ENCODE measurements at places on chromosomes 4 and X.
A peak's percentile ranks its signal among the peaks of the same experiment; 100 is the strongest.

DNA sequence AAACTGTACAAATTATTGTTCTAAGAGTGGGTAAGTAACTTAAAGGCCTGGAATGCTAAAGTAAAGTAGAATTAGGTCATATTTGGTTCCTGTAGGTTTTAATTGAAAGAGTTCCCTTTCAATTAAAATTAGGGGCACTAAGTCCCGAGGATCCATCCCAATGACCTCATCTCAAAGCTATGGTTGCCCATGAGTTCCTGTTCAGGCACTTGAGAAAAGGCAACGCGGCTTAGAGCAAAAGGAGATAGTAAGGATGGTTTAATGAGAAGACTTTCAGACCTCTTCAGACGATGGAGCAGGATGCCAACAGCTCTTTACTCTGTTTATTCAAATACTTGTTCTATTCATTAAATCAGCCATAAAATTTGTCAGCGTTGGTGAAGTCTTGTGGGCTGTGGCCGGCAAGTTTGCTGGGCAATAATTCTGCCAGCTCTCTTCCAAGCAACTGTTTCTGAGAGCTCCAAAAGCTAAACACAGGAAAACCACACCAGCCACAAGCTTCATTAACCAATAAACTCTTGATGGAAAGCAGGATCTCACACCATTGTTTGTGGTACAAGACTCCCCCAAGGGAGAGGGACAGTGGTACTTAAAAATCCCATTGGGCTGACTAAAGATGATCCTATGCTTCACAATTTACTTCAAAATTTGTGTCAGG is 167.4 kb downstream of the COL4A6 start:
- peak; percentile 2 for DNase-seq

GRCh38 chr4:146472404-146472803 is 49.3 kb downstream of the SLC10A7 start:
- DNase-seq, result peak; percentile 17

- no peak for DNase-seq
Measured at GRCh38 chrX:17750436-17750835, 13.1 kb downstream of the SCML1 start.

DNA sequence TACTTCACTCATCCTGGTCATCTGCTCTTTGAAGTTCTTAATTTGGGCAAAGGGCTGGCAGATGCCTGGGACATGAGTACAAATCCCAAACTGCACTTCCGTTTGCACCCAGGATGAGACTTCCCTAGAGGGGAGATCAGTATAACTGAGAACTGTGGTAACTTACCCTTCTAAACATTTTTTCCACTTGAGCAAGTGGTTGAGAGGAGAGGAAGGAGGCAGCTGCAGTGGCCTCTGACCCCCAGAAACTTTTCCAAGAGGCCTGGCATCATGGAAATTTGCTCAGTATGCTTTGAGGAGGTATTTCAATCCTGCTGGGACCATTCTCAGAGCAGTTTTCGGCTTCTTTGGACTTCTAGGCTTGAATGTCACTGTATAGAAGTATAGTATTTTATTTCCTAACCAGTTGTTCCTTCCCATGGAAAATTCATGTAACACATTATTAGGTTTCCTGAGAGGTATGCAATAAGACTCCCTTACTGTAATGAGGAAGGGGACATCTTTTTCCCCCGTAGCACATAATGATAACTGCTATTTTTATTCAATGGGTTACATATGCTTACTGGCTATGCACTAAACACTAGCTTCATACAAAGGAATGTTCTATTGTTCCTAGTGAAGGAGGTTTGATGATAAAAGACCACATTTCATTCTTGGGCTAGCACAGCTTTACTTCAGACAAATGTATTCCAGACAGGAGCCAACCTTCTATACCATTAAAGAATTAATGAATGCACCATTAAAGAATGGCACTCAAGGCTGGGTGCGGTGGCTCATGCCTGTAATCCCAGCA is 129.3 kb downstream of the SHROOM3 start:
- no peak for DNase-seq

DNA sequence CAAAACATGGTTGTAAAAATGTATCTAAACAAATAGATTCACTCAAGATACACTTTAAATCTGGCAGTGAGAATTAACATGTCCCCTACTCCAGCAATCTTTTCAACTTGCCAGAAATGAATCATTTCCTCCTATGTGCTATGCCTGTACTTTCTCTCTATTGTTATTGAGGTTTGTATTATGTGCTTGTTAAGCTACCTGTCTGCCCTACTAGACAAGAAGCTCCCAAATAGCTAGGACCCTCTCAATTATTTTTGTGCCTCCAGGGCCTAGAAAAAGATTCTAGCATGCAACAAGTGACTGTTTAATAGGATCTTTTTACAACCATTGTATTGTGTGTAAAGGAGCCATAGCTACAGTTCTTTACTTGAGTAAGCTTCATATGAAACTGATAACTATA is 3.5 kb upstream of the SAP30 start:
- DNase-seq, result no peak

- DNase-seq, result no peak
Measured at GRCh38 chr4:37821953-37822605, 4.4 kb upstream of the PGM2 start.

DNA sequence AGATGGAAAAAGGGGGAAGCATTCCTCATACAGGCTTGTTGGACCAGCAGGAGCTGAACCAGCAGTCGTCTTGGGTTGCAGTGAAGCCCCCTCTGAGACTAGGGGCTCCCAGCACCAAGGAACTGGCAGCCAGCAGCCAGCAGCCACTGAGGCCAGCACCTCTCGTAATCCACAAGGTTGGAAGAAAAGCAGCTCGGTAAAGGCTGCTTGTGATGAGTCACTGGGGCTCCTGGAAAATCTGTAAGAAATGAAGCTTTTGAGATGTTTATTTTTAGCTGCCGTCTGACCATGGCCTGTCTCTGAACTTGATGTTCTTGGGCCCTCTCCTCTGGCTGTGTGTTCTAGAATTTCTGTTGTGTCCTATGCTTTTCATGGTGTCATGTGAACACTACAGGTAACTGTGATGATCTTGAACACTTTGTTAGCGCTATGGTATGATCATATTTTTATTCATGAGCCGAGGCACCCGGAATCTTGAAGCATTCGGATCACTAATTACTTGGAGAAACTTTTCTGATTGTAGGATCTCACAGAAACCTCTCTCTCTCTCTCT is 18.6 kb downstream of the CLCN4 start:
- no peak for DNase-seq

DNA sequence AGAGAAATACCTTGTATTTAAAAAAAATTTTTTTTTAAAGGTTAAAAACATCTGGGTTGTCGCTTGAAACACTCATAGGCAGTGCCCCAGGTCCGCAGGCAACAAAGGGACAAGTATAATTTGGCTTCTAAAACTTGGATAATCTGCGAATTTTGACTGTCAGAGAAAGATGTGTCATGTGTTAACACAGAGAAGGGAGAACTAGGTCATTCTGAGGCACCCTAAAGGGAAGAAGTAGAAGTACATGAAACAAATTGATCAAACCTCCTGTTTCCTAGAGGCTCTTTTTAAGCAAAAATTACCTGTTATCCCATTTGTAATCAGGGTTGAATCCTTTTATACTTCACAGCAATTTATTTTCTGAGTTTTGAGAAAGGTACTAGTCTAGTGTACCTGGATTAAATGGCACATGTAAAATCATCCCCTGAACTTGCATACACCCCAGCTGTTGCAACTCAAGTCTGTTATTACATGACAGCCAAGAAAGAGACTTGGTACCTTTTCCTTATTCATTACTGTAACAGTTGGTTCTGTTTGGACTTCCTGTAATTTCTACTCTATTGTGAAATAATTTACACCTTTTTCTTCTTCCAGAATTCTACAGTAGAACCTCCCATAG is 1.7 kb downstream of the SRD5A3 start:
- DNase-seq, result no peak

- DNase-seq, result no peak
Measured at GRCh38 chr4:169976951-169977350, 49.2 kb downstream of the MFAP3L start.

DNA sequence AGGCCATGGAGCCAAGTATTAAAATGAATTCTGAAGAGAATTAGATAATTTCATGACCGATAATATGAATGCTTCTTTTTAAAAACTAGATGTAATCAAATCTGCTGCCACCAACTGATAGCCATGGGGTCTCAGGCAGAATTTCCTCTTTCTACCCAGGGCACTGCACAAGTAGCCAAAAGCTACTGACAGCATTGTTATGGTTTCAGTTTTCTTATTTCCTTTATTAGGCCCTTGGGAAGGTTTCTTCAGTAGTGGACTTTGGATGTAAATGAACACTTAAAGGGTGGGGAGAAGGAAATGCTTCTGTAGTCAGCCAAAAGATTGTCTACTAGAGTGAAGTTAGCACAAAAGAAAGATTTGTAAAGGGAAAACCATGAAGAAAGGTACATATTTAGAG is 686.0 kb downstream of the ADGRL3 start:
- DNase-seq, result no peak

GRCh38 chrX:20267931-20268701 is 1.4 kb upstream of the RPS6KA3 start:
- peak; percentile 70 for DNase-seq

GRCh38 chr4:93414041-93414550 is 414.5 kb upstream of the ATOH1 start:
- DNase-seq, result no peak

DNA sequence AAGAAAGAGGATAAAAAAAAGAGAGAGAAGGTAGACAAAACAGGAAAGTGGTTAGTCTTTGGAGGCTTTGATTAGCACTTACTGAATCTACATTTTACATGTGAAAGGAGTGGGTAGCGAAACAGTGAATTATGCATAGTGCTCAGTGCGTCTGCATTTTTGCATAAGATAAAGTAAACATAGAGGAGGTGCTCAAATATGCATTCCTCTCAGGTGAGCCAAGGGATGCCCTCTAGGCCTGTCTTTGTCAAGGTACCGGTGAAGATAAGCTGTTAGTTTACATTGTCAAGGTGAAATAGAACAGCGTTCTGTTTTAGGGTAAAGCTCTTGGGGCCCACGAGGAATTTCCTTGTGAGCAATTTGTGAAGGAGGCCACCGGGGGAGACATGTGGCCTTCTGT is 260.6 kb downstream of the TRIML1 start:
- no peak for DNase-seq

GRCh38 chrX:49191574-49192011 is 5.4 kb upstream of the PRICKLE3 start:
- DNase-seq, result no peak
